ENCODE measurements at places on chromosomes 12 and 14.

DNA sequence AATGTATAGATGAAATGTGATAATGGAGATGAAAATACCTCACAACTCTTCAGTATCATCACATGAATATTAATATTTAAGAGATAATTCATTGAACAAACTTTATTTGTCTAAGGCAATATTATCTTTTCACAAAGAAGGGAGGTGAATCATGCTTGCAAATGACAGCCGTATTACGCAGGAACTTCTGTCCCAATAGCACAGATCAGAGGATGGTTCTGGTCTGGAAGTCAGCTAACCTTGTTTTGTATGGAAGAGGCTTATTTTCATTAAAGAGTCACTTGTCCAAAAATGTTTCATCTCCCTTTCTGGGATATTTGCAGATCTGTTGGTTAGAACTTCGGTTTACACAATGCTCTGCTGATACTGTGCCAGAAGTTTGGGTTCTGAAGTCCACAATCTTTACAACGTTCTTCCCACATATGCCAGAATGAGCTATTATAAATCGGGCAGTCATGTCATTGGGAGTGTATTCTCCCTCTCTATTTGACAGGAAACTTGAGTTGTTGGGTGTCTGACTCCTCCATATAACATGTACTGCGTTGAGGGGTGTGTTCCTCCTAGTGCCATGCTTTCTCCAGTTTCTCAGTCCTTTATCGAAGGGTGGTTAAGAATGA lies 29.8 kb downstream of the YY1 start:
- no peak for DNase-seq

GRCh38 chr12:58321414-58321813 lies 380.0 kb downstream of the ATP23 start:
- no peak for DNase-seq

DNA sequence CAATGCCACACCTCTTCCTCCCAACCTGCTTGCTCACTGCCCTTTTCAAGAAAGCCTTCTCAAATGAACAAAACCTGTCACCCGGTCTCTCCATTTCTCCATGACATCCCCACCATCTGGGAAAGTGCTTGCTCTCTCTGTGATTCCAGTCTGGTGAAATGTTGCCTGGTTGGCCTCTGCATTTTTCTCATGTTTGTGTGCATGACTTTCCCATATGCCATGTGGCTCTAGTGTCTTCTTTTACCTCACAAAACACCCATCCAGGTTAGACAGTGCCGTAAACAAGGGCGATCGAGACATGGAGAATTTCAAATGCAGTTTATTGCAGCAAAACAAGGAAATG lies 5.8 kb downstream of the KRT1 start:
- no peak for DNase-seq

DNA sequence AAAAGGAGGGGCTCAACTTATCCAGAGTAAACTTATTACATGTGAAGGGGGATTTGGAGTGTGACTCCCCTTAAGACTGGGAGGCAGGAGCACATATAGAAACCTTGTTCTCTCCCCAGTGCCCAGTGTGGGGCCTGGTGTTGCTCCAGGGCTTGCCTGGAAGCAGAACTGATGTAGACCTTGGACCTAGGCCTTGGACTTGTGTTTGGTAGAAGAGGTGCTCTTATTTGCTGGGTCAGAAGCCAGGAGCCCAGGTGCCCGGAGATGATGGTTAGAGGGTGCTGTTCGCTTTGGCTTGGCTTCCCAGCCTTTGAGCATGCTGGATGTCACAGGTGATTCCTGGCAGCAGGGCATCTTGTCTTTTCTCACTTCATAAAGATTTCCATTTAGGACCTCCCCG lies 110.4 kb downstream of the SMOC1 start:
- no peak for DNase-seq
